ENCODE measurements at places on chromosomes 4 and X.
A peak's percentile ranks its signal among the peaks of the same experiment; 100 is the strongest.

DNA sequence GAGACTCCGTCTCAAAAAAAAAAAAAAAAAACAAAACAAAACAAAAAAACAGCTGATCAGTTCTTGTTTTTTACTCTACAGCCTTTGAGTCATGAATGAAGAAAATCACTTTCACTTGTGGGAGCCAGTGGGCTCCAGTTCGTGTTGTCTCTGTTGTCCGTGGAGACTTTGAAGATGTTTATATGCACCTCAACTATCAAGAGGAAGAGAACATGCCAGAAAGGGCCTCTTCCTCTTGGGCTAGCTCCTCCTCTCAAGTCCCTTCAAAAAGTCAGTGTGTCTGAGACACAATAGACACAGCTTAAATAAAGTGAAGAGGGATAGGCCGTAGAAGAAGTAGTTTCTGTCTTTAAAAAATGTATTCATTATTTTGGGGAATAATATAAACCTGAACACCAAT lies 182.7 kb downstream of the KDR start:
- DNase-seq: no peak

GRCh38 chr4:118920247-118920646 lies 31.6 kb downstream of the SYNPO2 start:
- DNase-seq: no peak

- DNase-seq: peak; percentile 20
Observed at GRCh38 chrX:103376118-103376978, at the start of gene BEX3. Gene BEX3, plus strand, starts transcription at chrX:103376538. Its CDS starts 984 bp downstream, at chrX:103377522.

- DNase-seq: no peak
Observed at GRCh38 chrX:129833153-129833990, 10.3 kb downstream of the ZDHHC9 start.
